ENCODE measurements at places on chromosomes 1 and 21.

DNA sequence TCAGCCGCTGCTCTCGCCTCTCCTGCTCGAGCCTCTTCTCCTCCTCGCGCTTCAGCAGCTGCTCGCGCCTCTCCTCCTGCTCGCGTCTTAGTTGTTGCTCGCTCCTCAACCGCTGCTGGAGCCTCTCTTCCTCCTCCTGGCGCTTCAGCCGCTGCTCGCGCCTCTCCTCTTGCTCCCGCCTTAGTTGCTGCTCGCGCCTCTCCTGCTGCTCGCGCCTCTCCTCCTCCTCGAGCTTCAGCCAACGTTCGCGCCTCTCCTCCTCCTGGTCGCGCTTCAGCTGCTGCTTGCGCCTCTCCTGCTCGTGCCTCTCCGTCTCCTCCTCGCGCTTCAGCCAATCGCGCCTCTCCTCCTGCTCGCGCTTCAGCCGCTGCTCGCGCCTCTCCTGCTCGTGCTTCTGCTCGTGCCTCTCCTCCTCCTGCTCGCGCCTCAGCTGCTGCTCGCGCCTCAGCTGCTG is 3.7 kb downstream of the TCHH start:
- DNase-seq: peak; percentile 15

DNA sequence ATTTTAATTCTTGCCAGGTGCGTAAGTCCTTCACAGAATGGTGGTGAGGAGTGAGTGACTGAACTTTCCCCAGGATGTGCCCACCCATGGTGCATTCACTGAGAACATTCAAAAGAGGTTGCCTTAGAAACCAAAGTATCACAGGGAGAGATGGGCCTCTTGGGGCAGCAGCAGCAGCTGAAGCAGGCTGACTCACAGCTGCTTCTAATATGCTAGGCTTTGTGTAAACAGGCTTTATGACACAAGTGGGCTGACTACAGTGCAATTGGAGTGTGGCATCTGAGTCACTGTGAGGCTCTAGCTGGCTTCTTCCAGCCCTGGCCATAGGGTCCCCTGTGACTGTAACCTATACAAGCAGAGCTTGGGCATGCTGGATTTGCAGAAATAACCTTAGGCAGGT is 12.6 kb downstream of the PIGP start:
- DNase-seq: peak; percentile 11

GRCh38 chr1:245894843-245895242 is 612.2 kb downstream of the SMYD3 start:
- DNase-seq: no peak

GRCh38 chr1:169508432-169509338 is 22.9 kb upstream of the SLC19A2 start:
- no peak for DNase-seq

- no peak for DNase-seq
These were observed 63.1 kb downstream of the KIF21B start for GRCh38 chr1:200960236-200960947.

DNA sequence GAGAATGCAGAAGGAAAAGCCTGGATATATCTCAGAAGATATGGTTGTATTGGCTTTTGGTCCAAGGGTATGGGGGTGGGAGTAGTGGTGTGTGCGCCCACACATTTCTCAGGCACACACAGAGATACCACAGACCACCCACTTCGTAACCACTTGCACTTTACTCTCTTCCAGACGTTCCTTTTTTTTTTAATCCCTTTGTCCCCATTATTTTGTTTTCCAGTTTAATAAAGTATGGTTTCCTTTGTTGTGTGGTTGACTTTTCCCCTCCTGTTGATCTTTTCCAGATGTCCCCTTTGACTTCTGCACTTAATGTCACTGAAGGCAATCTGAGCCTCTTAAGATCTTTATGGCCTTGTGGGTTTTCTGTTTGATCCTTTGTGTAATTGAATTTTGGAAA is 10.5 kb upstream of the TARS2 start:
- no peak for DNase-seq

GRCh38 chr1:243910607-243911006 is 60.6 kb upstream of the AKT3 start:
- DNase-seq: no peak

DNA sequence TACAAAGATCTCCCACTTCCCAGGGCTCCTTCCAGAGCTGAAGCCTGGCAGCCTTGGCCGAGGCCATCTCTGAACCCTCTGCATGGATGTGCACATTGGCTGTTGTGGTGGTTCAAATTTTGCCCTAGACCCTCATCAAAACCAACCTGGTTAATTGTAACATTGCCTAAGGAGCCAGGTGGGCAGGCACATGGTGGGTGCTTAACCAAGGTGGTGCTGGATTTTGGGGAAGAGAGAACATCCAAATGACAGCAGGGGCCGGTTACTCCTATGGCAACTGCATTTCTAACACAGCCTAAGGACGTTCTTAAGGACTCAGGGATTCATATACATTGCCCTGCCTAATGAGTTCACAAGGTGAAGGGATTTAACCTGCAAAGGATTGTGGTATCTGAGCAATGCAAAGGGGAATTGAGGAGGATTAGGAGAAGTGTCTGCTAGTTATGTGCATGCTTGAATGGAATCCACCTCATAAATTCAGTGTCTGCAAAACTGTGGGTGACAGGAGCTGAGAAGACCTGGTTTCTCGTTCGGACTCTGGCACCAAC is 10.3 kb downstream of the RUNX1 start:
- no peak for DNase-seq

- DNase-seq: no peak
These were observed 18.9 kb downstream of the PTPRU start for GRCh38 chr1:29255134-29255666.

DNA sequence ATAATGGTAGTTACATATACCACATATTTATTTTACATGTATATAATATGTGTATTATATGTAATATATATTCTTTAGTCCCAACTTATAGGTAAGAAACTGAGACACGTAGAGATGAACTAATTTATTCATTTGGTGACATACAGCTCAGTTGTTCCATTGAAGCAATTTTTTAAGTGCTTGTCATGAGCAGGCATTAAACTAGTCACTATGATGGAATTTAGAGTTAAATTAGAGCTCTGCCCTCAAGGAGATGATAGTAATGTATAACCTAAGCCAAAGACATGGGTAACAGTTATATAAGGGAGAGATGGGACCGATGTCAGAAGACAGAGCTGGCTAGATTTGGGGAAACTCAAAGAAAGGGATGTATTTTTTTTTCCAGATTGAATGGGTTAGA is 83.0 kb downstream of the ST6GALNAC5 start:
- DNase-seq: no peak

DNA sequence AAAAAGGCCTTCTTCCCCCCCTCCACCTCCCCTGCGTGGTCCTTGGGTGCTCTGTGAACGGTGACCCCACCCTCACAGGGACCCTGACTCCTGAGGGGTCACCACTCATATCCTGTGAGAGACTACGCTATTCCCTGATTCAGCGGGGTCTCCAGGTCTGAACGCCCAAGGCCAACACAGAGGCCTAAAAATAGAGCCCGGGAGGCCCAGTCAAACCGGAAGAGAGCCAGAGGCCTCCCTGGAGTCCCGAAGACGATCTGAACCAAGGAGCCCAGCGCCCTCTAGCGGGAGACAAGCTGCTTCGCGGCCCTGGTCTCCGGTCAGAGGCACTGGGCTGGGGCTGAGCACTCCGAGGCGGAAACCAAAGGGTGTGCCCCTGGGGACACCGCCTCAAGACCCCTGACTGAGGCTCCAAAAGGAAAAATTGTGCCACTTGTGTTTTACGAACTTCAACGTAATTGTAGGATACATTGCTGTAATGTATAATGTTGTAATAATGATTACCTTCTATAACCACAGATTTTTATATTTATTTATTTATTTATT is 42.4 kb upstream of the PSEN2 start:
- DNase-seq: peak; percentile 98

DNA sequence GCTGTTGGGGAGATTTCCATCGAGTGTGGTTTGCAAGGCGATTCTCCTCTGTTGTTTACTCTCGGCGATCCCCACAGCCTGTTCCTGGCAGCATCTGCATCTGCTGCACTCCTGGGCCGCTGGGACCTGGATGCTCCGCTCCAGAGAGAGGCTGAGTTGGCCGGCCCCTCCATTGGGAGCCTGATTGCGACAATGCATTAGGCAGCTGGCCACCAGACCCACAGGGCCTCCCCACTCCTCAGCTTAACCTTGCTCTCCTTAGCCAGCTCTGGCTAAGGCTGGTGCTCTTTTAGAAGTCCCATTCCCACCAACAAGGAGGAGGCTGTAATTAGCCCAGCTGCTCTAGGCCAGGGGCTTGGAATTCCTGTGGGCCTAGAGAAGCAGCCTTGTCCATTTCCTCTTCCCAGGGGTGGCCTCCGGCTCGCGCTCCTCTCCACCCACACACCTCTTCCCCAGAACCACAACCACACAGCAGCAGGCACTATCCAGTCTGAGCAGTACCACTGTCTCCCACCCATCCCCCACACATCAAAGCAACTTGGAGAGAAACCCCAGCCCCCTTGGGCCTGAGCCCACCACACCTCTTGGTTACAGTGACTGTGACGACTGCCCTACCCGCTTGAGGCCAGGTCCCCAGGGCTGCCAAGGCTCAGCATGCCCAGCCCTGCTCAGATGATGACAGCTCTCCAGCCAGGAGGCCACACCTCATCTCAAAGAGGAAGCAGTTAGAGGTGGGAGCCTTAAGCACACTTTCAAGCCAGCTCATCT is 193.8 kb upstream of the EDN2 start:
- no peak for DNase-seq

- DNase-seq: no peak
These were observed 56.0 kb upstream of the DSCAM start for GRCh38 chr21:40902993-40903392.

GRCh38 chr1:152386940-152387339 is 27.1 kb downstream of the CRNN start:
- no peak for DNase-seq

DNA sequence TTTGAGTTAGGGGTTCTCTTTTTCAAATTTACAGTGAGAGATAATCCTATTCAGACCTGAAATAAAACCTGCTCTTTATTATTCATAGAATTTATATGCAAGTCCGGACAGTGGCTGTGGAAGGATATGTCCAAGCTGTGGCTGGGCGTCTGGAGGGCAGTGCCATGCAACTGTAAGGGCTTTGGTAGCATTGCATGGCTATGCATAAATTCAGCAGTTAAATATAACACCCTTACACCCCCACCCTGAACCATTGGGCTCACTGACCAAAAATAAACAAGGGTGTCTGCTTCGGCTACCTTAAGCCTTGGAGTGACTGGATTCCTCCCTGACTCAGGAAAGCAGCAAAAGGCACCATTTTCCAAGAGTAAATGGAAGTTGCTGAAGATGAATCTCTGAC is 5.4 kb downstream of the CHTOP start:
- DNase-seq: no peak

GRCh38 chr1:177799746-177800145 is 170.1 kb downstream of the SEC16B start:
- DNase-seq: no peak

- no peak for DNase-seq
These were observed 9.0 kb upstream of the PTGFRN start for GRCh38 chr1:116900471-116901365.

DNA sequence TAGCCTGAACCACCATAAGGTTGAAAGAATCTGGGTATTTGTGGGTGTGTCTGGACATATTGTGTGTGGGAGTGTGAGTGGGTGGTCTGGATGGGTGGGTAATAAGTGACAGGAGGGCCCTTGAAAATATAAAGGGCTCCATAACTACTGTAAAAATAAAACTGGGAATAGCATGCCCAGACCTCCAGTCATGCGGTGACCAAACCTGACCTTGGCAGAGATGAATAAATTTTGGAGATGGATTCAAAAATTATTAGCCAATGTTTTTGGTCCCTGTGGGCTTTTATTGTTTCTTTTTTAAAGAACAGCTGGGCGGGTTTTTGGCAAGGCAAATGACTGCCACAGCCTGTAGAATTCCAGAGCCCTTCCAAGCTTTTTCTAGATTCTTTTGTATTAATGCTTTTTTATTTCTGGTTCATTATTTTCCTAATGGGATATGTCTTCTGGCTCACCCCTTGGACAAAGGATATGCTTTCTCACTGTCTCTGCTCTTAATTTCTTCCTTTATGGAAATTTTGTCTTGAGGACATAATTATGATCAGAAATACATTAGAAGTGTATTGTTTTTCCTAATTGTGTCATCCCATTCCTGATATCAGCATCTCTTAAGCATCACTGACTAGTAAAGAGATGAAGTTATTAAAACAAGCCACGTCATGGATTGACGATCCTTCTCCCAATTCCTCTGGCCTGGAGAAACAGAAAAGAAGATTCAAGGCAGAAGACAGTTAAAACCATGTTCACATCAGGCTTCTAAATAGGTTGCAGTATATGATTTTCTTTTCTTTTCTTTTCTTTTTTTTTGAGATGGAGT is 69.5 kb downstream of the NTMT2 start:
- DNase-seq: no peak

DNA sequence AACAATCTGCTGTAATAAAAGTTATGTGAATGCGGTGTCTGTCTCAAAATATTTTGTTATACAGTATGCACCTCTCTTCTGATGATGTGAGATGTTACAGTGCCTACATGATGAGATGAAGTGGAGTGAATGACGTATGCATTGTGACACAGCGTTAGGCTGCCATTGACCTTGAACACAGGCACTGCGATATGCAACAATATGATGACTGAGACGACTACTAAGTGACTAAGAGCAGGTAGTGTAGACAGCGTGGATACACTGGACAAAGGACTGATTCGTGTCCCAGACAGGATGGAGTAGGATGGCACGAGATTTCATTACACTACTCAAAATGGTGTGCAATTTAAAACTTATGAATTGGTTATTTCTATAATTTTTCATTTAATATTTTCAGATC is 8.4 kb downstream of the SGIP1 start:
- DNase-seq: no peak

DNA sequence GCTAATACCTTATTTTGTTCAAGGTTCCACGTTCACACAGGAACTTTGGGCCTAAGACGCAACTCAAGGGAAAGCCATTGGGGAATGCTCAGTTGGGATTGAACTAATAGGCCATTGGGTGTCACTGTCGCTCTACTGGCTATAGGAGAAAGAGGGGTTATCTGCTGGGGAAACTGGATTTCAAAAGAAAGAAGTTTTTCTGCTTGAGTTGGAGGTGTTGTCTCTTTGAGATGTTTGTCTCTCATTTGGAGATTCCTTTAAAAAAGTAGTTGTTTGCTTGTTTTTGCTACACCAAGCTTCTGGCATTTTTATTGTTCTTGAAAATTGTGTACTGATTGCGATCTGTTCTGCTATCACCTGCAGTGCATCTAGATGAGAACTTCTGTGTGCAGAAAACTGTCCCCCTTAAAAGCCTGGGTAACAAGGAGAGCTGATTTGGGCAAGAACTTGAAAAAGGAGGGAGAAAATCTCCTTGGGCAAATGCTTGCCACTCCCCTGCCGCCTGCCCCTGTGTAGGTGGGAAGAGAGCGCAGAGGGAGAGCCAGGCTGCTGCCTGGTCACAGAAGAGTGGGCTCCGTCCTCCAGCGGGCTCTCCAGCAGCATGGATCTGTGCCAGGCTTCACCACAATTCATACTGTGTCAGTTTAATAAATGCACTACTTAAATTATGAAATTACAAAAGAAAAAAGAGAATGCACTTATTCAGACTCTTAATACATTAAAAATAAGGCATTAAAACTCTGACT is 39.9 kb downstream of the PEX14 start:
- no peak for DNase-seq

All from activated naive CD8-positive, alpha-beta T cell treated with anti-CD3 and anti-CD28 coated beads, Interleukin-2, amount 50 U/mL, for 24 hours (primary cell).